ENCODE measurements at places on chromosomes 6 and 20.

GRCh38 chr6:44219053-44219814, 2.5 kb downstream of the MYMX start:
- no peak for DNase-seq

GRCh38 chr6:117233145-117233544, 32.2 kb upstream of the VGLL2 start:
- no peak for DNase-seq

DNA sequence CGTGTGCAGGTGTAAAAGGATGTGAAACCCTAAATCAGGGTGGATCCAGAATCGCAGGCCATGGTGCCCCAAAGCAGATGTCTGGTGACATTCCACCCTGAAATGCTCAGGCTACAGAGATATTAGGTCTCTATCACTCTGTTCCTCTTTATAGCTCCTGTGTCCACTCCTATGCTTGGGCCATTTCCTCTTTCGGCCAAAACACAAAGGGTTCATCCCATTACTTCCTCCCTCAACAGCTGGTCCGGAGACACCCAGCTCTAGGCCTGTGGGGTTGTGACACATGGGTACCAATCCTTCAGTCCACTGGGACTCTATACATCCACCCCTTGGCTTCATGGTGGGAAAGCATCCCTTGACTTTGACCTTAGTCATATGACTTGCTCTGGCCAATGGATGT, 1.7 kb upstream of the SIGLEC1 start:
- no peak for DNase-seq

DNA sequence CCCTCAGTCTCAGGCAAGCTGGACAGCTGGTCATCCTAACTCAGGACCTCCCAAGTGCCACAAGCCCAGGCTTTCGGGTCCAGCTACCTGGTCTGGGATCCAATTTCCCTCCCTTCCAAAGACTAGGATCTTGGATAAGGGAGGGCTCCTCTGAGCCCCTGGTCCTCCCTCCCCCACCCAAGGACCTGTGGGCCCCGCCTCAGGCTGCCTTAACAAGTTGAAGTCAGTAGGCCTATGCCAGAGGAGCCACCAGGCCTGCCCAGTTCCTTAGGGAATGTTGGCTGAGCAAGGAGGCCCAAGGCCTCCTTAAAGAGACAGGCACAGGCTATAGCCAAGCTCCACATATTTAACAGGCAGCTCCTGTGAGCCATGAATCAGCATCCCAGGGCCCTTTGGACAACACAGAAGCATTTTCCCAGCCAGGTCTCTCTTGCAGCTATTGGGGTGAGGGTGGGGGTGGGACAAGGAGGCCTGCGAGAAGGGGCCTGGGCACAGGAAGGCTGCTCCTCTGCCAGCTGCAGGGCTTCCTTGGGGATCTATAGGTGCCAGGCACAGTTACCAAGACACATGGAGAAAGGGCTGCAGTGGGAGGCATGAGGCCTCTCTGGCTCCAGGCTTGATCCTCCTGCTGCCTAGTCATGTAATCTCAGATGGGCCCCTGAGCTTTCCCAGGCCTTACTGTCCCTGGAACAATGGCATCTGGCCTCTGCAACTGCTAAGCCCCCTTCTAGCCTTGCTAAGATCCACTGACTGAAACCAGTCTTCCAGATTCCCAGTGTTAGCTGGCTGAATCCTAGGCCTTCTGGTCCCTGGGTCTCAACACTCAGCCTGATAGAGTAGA, 27.4 kb upstream of the NOL4L start:
- DNase-seq, result no peak

DNA sequence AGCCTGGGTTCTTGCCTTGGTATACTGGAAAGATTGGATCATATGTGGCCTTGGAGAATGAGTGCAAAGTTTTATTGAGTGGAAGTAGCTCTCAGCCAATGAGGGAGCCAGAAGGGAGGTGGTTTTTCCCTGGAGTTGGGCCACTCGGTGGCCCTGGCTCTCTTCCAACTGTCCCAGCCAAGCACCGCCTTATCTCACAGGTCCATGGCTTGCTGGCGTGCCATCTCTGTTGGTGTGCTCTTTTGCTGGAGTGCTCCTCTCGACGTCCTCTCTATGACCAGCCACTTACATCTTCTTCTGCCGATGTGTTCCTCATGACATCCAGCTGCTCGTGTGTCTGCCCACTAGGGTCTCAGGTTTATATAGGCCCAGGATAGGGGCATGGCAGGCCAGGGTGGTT, 505.9 kb upstream of the SYNCRIP start:
- DNase-seq, result no peak

- DNase-seq, result no peak
Observed at GRCh38 chr20:63254606-63255384, 532 bp upstream of the NKAIN4 start.

- DNase-seq, result no peak
Observed at GRCh38 chr6:43124481-43124880, 46.6 kb upstream of the SRF start.

DNA sequence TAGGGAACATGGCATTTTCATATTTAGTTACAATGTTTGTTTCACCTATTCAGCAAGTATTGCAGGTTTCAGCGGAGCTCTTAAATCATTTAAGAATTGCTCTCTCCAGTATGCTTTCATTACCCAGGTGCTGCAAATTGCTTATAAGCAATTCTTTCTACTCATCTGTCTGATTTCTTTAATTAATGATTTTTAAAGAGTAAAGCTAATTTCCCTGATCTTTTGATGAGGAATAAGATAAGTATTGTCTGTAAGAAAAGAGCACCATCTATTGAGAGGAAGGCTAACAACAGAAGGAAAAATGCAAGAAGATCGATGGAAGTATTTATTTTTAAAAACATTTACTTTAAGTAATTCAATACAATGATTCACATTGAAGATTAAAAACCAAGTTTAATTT, 2.0 kb downstream of the OPRM1 start:
- no peak for DNase-seq

- DNase-seq, result no peak
Observed at GRCh38 chr20:9036593-9036992, 32.3 kb upstream of the PLCB4 start.

DNA sequence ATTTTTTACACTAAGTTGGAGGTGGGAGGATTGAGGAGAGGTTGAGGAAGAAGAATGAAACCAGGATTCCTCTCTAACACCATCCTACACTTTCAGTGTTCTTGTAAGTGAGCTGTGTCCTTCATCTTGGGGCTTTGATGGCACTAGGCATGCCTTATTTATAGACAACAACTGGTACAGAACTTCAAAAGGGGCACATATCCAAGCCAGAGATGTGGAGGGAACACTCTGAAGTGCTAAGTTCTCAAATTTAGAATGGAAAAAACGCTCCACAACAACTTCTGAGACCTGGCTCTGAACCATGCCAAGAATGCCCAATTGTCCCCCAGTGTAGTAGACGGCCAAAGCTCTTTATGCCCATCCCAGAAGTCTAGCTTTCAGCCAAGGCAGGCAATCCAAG, 16.2 kb upstream of the PKHD1 start:
- no peak for DNase-seq

DNA sequence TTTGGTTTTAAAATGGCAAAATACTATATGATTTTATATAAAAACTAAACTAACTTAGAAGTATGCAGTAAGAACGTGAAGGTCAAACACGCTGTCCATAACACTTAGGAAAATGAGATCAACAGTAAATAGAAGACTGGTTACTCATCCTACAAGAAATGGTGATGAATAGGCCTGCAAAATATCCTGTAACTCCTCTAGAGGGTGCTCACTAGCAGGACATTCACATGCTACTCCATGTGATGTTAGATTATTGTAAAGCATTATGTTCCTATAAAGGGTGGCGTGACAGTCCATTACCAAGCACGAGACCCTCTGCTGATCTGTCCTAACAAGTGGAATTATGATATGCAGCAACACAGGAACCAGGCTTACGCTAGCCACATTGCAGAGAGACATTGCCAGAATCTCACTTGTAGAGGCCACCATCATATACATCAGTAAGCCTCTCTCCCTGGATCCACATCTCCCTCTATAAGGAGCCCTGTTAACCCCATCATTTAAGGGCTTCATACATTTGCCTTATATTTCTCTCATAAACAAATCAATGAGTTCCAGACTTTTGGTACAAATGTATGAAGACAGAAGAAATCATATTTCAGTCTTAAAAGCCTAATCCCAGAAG, 18.0 kb upstream of the DEFB129 start:
- no peak for DNase-seq

- DNase-seq, result no peak
Observed at GRCh38 chr20:50221501-50222308, 31.1 kb downstream of the CEBPB start.

GRCh38 chr6:77633993-77634715, 18.7 kb upstream of the MEI4 start:
- no peak for DNase-seq

DNA sequence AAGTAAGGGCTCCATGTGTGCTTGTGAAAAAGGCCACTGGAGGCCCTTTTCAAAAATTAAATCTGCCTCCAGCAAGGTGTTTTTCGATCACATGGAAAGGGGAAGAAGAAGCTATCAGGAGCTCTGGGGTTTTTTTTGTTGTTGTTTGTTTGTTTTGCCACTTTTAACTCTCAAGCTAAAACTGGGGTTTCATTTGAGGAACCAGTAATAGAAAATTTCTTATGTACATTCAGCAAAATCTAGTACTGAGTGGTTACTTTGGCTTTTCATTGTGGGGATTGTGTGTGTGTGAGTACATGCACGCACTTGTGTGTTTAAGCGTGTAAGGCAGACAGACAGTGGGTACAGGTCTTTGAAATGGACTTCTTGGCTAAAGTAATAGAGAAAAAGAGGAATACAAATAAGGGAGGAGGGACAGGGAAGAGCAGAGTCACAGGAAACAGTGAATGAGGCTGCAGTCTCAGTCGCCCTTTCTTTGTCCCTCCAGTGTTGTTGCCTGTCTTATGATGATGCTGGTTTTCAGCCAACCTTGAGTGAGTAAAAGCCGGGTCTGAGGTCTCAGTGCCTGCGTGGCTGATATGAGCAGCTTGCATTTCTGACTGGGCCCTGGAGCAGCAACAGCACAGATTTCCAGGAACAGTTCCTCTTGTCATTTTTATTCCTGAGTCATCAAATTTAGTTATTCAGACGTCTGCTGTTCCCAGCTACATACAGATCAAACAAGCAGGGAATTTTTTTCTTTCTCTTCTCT, 26.2 kb downstream of the SLC16A10 start:
- DNase-seq, result no peak

GRCh38 chr6:47334334-47334733, 24.6 kb upstream of the TNFRSF21 start:
- DNase-seq, result no peak

DNA sequence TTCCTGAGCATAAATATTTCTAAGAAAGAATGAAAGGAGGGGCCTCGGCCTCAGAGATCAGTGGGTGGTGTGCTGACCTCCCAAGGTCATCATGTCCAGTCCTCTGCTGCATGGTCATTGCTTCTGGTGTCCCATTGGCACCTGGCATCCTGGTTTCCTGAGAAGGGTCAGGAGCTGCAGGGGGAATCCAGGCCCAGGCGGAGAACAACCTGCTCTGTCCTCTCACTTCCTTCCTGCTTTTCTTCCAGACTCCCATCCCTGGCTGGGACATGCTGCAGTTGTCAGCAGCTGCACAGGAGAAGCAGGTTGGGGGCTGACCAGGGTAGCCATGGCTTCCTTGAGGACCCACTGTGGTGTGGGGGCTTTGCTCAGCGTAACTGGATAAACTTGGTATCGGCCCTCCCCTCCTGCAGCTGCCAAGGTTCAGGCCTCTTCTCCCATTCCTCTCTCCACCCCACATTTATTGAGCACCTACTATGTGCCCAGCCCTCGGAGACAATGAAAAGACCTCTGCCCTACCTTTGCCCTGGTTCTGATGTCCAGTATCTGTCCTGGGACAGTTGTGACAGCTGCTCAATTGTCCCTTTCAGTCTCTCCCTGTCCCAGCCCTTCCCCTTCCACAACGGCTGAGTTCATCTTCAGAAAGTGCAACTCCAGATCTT, 155.2 kb downstream of the CEBPB start:
- no peak for DNase-seq

DNA sequence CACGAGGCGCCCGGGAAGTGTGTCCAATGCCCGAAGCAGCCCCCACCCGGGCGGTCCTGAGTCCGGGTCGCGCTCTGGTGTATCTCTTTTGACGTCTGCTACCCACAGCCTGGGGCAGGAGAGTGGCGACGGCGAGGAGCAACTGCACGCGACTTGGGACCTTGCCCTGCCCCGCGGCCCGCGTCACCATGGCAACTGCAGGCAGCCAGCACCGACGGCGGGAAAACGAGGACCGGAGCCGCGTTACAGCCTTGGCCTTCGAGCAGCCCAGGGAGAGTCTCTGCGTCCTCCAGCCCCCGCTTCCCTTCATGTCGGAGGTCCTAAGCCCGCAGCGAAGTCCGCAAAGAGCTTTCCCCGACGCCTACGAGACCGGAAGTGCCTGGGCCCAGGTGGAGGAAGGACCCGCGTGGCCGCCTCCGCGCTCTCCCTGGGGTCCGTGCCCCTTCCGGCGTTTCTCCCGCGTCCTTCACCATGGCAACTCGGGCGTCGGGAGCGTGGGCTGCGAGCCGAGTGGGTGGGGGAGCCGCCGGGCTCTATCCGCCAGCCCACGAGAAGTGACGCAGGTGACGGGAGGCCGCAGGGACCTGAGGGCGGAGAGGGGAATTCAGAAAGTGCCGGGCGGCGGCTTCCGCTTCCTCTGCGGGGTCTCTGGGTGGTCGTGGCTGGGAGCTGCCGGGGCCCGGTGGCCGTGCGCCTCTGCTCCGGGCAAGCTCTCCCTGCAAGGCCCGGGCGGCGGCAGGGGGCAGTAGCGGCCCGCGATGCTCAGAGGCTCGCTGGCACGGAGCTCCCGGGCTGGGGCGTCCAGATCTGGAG, 88.6 kb upstream of the TGM3 start:
- peak; percentile 30 for DNase-seq

DNA sequence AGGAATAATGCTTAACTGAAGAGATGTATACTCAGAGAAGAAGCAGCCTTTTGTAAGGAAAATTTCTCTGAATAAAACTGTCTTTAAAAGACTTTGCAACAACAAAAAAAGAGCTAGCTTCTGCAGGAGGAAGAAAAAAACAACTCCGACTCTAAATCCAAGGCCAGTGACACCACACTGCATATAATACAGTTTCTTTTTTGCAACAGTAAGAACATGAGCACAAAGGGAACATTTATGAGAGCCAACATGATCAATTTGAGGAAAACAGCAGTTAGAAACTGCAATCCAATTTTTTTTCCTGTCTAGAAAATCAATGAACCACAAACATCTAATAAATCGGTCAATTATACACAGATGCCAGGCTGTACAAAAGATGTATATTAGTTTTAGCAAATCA, 42.9 kb upstream of the UST start:
- DNase-seq, result no peak

DNA sequence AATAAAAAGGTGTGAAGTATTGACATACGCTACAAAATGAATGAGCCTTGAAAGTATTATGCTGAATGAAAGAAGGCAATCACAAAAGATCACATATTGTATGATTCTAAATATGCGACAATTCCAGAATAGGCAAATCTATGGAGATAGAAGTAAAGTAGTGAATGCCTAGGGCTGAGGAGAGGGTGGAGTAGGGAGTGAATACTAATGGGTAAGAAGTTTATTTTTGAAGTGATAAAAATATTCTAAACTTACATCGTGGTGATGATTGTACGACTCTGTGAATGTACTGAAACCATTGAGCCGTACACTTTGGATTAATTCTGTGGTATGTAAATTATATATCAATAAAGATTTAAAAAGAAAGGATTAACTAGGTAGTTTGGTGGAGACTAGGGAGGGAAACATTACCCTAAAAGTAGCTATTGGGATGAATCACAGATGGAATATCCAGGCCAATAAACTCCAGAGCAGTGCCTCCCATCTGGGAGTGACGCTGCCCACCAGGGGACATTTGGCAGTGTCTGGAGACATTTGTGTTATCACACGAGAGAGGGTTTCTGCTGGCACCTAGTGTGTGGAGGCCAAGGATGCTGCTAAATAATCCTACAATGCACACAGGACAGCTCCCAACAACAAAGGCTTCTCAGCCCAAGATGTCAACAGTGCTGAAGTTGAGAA, 214.2 kb upstream of the PCSK2 start:
- DNase-seq, result no peak
